ENCODE measurements at places on chromosomes 3 and 15.

DNA sequence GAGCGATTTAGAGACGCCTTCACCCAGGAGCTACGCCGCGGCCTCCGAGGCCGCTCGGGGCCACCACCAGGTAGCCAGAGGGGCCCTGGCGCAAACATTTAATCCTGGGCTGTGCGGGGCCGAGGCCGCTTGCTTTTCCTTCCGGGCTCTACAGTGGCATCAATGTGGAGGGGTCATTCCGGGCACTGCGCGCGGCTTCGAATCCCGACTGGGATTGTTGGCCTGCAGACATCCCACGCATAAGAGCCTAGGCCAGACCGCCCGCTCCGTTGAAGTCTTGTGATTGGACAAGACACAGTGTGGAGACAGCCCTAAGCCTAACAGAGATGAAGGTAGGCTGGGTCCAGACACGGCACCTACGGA is 568 bp upstream of the NCBP2 start:
- peak; percentile 38 for DNase-seq

- DNase-seq = no peak
These were observed 47.4 kb downstream of the SCN5A start for GRCh38 chr3:38601956-38602550.

GRCh38 chr15:92714077-92714476 is 58.5 kb upstream of the FAM174B start:
- DNase-seq = peak; percentile 66

- no peak for DNase-seq
These were observed 762.6 kb upstream of the GOLIM4 start for GRCh38 chr3:168858327-168858726.

- DNase-seq = no peak
These were observed 123.2 kb downstream of the BDH1 start for GRCh38 chr3:197432384-197433127.

GRCh38 chr15:96232335-96232734 is 98.2 kb upstream of the NR2F2 start:
- DNase-seq = no peak

- peak; percentile 1 for DNase-seq
These were observed 279.3 kb upstream of the CTNNB1 start for GRCh38 chr3:40920041-40920440.

- no peak for DNase-seq
These were observed 600.5 kb downstream of the EDEM1 start for GRCh38 chr3:5787861-5788488.

GRCh38 chr3:40096661-40097111 is 212.8 kb upstream of the EIF1B start:
- DNase-seq = peak; percentile 28

DNA sequence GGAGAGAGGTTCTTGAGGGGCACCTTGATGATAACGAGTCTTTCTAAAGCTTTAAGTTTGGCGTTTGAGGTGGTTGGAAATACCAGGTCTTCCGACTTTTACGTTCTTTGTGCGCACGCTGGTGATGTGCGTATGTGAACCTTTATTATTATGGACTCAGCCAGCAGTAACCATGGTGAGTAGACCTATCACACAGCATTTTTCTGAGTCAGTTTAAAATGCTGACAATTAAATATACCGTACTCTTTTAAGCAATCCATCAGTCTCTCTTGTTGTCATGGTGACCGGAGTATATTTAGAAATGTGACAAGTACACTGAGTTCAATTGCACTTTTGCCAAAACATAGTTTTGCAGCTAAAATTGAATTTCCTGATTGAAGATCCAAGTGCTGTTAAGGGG is 172.2 kb downstream of the LPP start:
- no peak for DNase-seq

- DNase-seq = peak; percentile 21
These were observed 574 bp downstream of the SLC38A3 start for GRCh38 chr3:50205413-50206276.

DNA sequence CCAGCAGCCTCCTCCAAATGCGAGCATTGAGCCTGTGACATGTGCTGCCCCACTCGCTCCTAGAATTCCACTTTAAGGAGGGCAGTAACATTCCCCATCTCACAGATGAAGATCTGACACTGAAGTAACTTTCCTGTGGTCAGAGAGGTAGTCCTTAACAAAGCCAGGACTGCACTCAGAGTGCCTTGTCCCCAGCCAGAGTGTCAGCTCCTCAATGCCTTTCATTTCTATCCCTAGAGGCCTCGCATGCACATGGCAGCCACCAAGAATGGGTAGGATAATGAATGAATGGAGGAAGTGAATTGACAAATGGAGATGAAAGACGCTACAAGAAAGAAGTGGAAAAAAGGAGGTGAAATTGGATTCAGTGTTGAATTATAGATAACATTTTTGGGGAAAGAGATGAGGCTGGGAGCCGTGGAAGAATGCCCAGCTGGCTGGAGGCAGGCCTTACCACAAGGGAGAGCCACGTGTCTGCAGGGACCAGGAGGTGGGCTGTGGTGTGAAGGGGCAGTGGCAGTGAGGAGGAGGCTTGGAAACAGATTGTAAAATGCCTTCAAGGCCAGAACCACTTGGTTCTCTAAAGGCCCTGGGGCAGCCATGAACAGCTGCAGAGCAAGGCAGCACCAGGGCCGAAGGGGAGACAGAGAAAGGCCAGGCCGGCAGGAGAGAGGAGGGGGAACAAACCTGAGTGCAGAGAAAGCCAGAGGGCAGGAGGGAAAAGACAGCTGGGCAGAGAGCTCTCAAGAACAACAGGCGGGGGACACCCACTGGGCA is 10.4 kb downstream of the CFAP92 start:
- DNase-seq = no peak

All from adipocyte (in vitro differentiated cells).